ENCODE measurements at places on chromosomes 3 and 15.

DNA sequence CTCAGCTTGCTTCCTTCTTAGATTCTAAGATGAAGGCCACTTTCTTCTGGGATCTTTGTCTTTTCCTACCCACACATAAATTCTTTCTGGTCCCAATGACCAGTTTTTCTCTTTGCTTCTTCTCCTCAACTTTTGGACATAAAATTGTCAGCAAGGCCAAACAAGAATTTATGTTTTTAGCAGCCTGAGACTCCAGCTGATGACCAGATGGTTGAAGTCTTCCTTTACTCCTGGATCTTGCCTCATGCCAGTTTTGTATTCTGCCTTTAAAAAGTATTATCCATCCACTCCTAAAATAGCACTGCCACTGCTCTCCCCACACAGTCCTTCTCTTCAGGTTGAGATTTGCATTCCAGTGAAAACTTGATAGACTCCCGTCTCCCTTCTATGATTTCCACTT lies 236.0 kb downstream of the VPS13C start:
- H3K4me1 ChIP-seq: no peaks in the 10 kb centered on the region
- H3K36me3 ChIP-seq: no peaks in the 10 kb centered on the region
- DNase-seq: no peak
- no peak overlapping the region for H3K4me3 ChIP-seq

GRCh38 chr3:18122264-18122663 lies 302.9 kb downstream of the SATB1 start:
- peaks cover 9% of the 10 kb centered on the region for H3K4me1 ChIP-seq
- H3K27ac ChIP-seq: no peak overlapping the region
- no peak for DNase-seq
- no peak overlapping the region for H3K4me3 ChIP-seq

DNA sequence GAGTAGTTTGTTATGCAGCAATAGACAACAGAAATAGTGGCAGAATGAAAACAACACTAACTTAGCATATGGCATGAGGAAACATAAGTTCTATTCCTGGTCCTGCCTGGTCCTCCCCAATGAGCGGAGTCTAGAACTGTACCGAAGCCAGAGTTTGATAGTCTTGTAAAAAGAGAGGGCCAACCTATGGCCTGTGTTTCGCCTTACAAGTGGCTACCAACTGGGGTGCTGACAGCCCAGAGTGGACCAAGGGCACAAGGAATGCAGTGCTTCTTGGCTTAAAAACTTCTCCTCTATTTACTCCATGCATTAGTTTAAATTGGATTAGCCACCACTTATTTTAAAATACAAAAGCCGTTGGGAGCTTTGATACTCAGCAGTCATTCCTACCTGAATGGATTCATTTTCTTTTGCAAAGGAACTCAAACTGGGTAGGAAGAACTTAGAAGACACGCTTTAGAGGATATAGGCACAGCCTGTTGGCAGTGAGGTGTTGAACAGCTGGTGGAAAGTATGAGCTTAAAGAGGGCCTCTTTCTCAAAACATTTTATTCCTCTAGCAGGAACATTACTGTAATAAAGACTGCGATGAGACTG lies 302.9 kb downstream of the PLCL2 start:
- peaks cover 9% of the 10 kb centered on the region for H3K36me3 ChIP-seq
- H3K27ac ChIP-seq: no peak overlapping the region
- H3K4me1 ChIP-seq: peaks cover 9% of the 10 kb centered on the region
- no peak overlapping the region for H3K4me3 ChIP-seq

DNA sequence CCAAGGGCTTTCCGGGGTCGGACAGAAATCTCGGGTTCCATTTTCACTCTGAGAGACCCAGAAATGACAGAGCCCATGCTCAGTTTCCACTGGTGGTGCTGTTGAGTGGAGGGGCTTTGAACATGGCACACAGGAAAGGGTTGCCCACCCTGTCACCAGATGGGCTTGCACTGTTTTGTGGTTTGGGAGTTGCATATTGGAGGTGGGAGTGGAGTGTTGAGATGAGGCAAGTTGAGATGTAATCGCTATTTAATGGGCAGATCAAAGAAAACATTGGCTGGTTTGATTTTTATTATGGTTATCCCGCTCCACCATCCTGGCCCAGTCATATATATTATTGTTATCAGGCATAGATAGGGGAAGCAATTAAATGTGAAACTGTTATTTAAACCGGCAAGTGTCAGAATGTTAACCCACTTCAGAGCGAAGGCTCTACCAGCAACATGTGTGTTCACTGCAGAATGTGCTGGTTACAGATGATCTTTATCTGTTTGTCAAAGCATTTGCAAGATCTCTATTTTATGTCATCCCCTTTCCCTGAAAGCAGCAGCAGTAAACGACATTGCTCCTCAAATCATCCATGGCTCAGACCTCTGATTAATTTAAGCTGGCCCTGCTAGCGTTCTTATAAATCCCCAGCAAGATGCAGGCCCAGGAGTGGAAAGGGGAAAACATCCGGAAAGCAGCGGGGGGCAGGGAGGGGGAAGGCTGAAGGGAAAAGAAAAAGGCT lies 58.3 kb upstream of the TSEN2 start:
- no peaks in the 10 kb centered on the region for H3K27me3 ChIP-seq
- H3K27ac ChIP-seq: no peak overlapping the region
- no peaks in the 10 kb centered on the region for H3K36me3 ChIP-seq
- no peak for DNase-seq

DNA sequence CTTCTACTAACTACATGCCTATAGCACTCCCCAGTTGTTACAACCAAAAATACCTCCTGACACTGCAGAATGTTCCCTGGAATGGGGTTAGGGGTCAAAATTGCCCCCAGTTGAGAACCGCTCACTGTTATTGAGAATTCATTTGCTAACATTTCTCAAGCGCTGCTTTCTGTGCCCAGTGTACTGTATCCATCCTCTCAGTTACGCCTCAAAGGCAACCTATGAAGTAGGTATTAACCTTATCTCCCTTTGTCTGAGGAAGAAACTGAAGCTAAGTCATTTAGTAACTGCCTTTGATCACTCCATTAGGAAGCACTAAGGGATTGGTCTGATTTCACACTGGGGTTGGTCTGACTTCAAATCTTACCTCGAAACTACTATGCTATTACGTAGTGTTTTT lies 70.1 kb downstream of the CADPS start:
- H3K27me3 ChIP-seq: no peaks in the 10 kb centered on the region
- DNase-seq: no peak
- H3K4me1 ChIP-seq: no peaks in the 10 kb centered on the region

DNA sequence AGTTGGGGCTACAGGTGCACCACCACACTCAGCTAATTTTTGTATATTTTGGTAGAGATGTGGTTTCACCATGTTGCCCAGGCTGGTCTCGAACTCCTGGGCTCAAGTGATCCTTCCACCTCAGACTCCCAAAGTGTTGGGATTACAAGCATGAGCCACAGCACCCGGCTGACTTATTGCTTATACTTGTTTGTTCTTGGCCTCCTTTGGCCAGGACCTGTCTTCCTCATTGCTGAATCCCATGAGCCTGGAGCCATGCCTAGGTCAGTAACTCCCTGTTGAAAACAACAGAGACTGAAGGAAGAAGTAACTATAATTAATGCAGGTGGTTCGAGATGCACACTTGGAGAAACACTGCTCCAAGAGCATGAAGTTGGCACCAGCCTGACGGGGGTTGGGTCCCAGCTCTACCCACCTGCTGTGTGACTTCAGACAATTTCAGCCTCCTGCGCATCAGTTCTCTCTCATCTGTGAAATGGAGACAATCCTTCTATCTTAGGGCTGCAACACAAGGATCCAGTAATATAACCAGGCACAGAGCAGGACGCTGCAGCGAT lies 38.9 kb downstream of the CPN2 start:
- H3K4me3 ChIP-seq: no peak overlapping the region
- no peaks in the 10 kb centered on the region for H3K36me3 ChIP-seq
- no peak overlapping the region for H3K27ac ChIP-seq
- peaks cover 16% of the 10 kb centered on the region for H3K4me1 ChIP-seq
- H3K27me3 ChIP-seq: no peaks in the 10 kb centered on the region

- H3K4me3 ChIP-seq: no peak overlapping the region
- no peak overlapping the region for H3K27ac ChIP-seq
- DNase-seq: no peak
- peaks cover under 1% of the 10 kb centered on the region for H3K4me1 ChIP-seq
- H3K36me3 ChIP-seq: no peaks in the 10 kb centered on the region
These were observed 254.4 kb upstream of the THBS1 start for GRCh38 chr15:39326306-39326975.

DNA sequence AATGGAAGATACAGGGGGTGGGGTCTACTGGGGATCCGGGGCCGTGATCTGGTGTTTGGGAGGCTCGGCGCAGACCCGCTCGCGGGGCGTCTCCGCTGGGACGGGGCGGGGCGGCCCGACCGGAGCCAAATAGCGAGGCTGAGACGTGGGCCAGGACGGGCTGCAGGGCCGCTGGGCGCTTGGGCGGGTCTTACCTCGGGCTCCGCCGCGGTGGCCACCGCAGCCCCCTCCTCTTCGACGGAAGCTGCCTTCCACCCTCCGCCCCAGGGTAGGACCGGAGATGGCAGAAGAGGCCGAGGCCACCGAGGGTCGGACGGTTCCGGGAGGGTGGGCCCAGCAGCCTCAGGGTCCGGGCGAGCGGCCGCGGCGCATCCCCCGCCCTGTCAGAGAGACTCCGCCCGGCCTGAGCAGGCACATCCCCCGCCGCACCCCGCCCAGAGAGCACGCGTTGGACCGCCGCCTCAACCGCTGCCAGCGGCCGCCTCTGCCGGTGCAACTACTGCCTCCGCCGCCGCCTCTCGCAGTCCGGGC lies 399 bp downstream of the MYO9A start:
- H3K4me3 ChIP-seq: peak overlapping the region; percentile 92
- peak overlapping the region; percentile 80 for H3K27ac ChIP-seq
- DNase-seq: peak; percentile 94
- H3K4me1 ChIP-seq: peaks cover 7% of the 10 kb centered on the region
- no peaks in the 10 kb centered on the region for H3K27me3 ChIP-seq

- DNase-seq: no peak
- H3K4me3 ChIP-seq: no peak overlapping the region
- H3K4me1 ChIP-seq: peaks cover 18% of the 10 kb centered on the region
- no peaks in the 10 kb centered on the region for H3K36me3 ChIP-seq
- no peaks in the 10 kb centered on the region for H3K27me3 ChIP-seq
These were observed 68.2 kb upstream of the ADAMTSL3 start for GRCh38 chr15:83585601-83586335.

DNA sequence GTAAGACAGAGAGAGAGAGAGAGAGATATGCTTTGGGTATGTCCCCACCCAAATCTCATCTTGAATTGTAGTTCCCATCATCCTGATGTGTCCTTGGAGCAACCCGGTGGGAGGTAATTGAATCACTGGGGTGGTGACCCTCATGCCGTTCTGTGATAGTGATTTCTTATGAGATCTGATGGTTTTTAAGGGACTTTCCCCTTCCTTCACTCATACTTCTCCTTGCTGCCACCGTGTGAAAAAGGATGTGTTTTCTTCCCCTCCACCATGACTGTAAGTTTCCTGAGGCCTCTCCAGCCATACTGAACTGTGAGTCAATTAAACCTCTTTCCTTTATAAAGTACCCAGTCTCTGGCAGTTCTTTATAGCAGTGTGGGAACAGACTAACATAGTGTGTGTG lies 60.3 kb downstream of the EOMES start:
- H3K36me3 ChIP-seq: no peaks in the 10 kb centered on the region
- no peaks in the 10 kb centered on the region for H3K27me3 ChIP-seq
- no peak overlapping the region for H3K27ac ChIP-seq
- no peak overlapping the region for H3K4me3 ChIP-seq
- DNase-seq: no peak

DNA sequence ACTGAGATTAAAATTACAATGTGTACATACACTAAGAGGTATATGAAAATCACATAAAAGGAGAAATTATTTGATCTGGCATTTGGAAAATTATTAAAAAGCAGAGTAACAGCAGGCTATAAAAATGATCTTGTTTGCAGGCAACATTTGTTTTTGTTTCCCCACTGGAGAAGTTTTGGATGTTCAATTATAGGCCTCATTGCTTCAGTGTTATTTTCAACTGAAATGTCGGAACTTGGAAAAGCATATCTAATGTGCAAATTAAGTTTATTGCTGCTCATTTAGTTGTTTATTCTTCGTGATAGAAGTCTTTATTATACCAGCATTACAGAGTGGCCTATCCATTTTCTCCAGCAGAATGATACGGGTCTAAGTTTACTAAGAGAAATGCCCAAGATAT lies 263.3 kb downstream of the CNTN6 start:
- DNase-seq: no peak
- no peaks in the 10 kb centered on the region for H3K4me1 ChIP-seq
- H3K27me3 ChIP-seq: no peaks in the 10 kb centered on the region
- H3K27ac ChIP-seq: no peak overlapping the region
- no peak overlapping the region for H3K4me3 ChIP-seq

- no peak overlapping the region for H3K4me3 ChIP-seq
- no peaks in the 10 kb centered on the region for H3K27me3 ChIP-seq
- no peak overlapping the region for H3K27ac ChIP-seq
- no peak for DNase-seq
These were observed 68.7 kb downstream of the LRTM1 start for GRCh38 chr3:54859184-54859583.

DNA sequence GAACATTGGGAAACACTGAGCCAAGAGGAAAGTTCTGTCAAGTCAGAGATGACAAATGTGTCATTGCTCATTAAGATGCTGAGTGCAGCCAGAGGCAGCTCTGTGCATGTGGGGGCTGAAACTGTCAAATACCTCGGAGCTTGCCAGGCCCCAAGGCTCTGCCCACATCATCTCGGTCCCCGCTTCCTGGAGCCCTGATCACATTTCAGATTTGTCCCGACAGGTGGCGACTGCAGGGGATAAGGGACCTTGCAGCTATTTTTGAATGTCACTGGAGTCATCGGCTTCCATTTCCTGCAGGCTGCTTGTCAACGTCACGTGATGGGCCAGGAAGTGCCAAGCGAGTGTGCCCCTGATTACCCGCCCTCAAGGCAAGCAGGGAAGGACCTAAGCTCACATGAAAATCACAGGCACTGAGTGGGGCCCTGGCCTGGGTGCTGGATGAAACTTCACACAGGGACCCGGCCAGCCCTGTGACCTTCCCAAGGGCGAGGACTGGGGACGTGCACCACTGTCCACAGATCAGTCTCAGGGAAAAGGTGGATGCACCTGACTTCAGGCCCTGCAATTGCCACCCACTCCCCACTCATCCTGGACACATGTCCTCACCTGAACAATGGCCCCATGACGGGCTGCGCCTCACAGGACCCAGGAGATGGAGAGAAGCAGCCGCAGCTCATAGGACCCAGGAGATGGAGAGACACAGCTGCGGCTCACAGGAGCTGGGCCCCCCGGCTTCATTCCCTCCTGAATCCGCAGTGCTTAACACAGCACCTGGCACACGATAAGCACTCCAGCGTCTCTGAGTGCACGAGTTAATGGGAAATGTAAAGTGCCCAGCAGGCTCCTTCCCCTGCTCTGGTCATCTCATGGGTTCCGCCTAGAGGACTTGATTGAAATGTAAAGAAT lies 73.4 kb downstream of the NUP210 start:
- no peaks in the 10 kb centered on the region for H3K27me3 ChIP-seq
- H3K4me3 ChIP-seq: no peak overlapping the region
- no peaks in the 10 kb centered on the region for H3K4me1 ChIP-seq
- no peaks in the 10 kb centered on the region for H3K36me3 ChIP-seq
- H3K27ac ChIP-seq: no peak overlapping the region

- no peaks in the 10 kb centered on the region for H3K27me3 ChIP-seq
- H3K4me1 ChIP-seq: no peaks in the 10 kb centered on the region
- H3K4me3 ChIP-seq: no peak overlapping the region
- H3K27ac ChIP-seq: no peak overlapping the region
- no peaks in the 10 kb centered on the region for H3K36me3 ChIP-seq
These were observed 40.5 kb downstream of the CEP63 start for GRCh38 chr3:134526319-134526718.

GRCh38 chr3:156743859-156744258 lies 69.5 kb downstream of the TIPARP start:
- H3K27ac ChIP-seq: no peak overlapping the region
- H3K36me3 ChIP-seq: no peaks in the 10 kb centered on the region
- no peak overlapping the region for H3K4me3 ChIP-seq
- no peaks in the 10 kb centered on the region for H3K27me3 ChIP-seq
- no peaks in the 10 kb centered on the region for H3K4me1 ChIP-seq
